Stimulated activated CD4-positive, alpha-beta T cell treated with anti-CD3 and anti-CD28 coated beads, Interleukin-2, amount 100 ng/mL, for 4 hours (primary cell): ENCODE measurements at places on chromosomes 3 and 15.

- DNase-seq: no peak
These were observed 42.7 kb upstream of the ATP2B2 start for GRCh38 chr3:10547841-10548783.

DNA sequence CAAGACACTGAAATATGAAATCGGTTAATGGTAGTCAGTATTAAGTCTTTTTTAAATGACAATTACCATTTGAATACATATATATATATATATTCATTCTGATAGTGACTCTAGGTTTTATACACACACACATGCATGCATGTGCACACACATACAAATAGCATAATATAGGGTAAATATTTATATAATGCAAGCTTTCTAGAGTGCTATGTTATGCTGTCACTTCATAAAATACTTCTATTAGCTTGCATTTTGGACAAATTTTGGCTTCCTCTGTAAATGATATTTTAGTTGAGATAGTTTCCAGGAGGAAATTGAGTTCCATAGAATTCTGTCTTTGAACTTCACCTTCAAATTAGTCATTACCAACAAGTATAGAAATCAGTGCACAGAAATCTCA, 89.9 kb upstream of the EPHA3 start:
- DNase-seq: no peak

DNA sequence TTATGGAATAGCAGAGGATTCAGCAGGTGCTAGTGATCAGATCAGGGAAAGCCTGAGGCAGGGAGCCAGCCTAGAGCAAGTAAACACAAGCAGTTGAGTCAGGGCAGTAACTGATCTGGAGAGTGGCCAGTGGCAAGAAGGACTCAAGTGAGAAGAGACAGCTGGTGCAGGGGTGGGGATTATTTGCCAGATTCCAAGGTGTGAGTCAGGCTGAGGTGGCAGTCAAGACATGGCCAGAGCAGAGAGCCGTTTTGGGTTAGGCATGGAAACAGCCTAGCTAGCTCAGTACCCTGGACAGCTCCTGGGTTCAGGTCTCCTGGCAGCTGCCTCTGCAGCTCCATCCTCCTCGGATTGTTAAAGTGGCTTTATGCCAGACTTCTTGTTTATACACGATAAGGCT, 281.9 kb upstream of the ONECUT1 start:
- no peak for DNase-seq

DNA sequence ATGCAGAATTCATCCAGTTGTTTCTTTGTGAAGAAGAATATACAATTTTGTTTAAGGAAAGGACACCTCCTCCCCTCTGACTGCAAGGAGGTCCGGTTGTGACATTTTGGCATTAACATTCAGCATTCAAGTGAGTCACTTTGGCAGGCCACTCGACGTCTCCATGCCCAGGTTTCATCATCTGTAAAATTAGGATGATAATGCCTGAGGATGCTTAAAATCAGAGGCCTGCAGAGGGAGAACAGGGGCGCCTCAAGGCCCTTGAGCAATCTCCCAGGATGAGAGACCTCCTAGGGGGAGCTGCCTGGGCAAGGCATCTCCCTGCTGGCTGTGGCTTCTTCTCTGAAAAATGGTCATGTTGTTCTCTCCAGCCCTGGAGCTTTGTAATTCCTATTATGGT, 236.0 kb downstream of the CACNA2D3 start:
- DNase-seq: no peak

DNA sequence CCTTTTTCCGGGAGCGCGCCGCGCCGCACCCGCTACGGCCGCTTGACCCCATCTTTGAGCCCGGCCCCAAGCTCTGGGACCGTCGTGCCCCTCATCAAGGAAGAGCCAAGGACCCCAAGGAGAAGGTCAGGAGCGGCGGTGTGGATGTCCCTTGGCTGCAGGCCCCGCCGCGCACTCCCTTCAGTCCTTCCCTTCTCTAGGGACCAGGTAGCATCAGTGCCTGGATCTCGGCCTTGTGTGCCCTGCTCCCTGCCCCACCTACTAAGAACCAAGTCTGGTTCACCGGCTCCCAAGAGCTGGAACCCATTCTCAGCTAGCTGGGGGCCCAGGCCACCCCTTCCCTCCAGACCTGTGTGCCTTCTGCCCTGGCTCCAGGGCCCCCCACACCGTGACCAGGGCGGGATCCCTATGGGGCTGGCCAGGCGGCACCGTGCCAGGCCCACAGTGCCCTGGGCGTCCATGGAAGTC, 69.3 kb upstream of the CGNL1 start:
- DNase-seq: no peak

DNA sequence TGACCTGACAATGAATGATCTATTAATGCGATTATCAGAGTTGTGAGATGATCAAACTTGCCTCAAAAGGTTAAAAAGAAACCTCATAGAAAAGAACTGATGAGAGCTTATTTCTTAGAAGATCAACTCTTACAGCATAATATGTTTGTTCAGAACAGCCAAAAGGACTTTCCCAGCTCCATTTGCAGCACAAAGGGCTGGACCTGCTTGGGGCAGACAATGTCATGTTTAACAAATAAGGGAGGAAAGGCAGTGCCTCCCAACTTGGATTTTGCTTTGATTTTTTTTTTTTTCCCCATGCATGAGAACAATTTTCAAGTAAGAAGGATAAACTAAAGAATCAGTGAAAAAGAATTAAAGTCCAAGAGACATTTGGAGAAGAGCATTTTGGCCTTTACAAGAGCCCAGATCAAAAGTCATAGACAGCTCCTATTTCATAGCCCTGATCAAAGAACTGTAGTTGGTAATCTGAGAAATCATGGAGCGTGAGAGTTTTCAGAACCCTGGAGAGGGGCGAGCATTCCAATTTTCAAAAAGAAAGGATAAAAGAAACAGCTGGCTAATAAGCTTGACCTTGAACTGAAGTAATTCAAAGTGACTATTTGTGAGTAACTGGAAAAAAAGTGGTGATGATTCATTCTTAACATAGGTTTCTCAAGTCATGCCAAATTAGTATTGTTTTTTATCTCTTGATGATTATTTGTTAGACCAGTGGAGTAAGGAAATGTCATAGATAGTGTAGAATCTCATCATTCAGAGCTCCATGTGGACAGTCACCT, 136.0 kb upstream of the CFAP20DC start:
- no peak for DNase-seq

DNA sequence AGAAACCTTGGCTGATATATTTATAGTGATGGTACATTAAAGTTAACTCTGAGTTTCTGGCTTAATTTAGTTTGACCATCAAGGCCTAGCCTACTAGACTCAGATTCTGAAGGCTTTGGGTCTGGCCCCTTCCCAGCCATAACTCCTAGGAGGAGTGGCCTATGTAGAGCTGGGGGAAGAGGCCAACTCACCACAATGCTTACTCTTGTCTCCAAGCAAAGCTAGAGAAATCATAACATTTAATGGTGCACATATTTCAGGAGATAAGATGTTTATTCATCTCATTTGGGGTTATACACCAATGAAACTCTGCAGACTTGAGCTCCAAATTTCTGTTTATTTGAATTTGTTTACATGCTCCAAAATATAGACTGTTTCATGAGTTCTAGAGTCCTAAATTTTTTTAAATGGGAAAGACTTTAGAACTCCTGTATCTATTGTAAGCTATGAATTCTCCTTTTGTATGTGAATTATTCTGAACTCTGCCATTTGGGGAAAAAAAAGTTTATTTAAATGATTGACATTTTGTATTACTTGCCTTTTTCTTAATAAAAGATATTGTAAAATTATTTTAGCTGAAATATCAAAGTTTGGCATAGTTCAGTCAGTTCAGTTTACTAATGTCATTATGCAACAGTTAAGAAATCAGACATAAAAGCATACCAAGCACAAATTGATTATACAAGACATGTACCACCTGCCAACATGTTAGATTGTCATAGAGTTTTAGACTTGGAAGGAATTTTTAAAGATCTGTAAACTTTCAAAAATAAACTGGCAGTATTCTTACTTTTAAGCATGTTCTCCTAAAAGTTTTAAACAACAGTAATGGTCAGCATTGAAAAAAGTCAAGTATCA, 143.4 kb upstream of the NR2E3 start:
- no peak for DNase-seq

GRCh38 chr3:105614288-105615030, 247.8 kb downstream of the ALCAM start:
- DNase-seq: no peak

GRCh38 chr3:22585911-22586310, 617.2 kb upstream of the UBE2E2 start:
- no peak for DNase-seq

DNA sequence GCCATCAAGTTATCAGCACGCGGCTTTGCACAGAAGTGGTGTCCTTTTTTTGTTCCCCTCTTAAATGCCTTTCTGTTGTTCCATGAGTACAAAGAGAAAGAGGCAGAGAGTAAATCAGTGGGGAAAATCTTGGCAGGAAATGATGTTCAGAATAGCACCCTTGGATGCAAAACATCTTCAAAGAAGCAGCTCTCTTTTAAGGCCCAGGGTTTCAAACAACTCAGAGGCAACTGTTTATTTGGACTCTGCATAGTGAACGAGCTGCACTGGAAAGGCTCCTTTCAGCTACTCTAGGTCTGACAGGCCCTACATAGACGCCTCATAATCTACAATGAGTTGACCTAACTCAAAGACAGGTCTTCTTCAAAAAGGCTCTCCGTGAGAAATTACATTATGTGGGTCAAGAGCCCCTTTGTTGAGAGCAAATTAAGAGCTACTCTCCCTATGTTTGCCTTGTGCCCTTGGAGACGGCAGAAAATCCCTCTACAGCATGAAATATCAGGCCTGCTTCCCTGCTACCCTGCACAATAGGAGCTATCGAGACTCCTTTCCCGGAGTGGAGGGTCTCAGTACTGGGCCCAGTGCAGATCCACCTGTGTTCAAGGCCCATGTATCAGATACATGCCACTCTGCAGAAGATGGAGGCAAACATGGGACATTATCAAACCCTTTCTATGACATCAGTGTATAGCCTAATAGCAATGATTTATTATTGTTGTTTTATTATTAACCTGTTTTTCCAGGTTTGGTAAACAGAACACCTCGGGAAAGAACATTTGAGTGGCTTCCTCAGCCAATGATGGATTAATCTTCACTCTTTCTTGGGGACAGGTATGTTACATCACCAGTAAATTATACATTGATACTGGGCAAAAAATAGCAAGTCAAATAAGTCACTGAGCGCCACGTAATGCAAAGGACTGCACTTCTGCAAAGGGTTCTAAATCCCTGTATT, 53.1 kb downstream of the HEG1 start:
- DNase-seq: no peak

GRCh38 chr3:37694284-37694675, 167.4 kb upstream of the CTDSPL start:
- DNase-seq: no peak

GRCh38 chr15:95834028-95834804, 496.3 kb upstream of the NR2F2 start:
- no peak for DNase-seq

DNA sequence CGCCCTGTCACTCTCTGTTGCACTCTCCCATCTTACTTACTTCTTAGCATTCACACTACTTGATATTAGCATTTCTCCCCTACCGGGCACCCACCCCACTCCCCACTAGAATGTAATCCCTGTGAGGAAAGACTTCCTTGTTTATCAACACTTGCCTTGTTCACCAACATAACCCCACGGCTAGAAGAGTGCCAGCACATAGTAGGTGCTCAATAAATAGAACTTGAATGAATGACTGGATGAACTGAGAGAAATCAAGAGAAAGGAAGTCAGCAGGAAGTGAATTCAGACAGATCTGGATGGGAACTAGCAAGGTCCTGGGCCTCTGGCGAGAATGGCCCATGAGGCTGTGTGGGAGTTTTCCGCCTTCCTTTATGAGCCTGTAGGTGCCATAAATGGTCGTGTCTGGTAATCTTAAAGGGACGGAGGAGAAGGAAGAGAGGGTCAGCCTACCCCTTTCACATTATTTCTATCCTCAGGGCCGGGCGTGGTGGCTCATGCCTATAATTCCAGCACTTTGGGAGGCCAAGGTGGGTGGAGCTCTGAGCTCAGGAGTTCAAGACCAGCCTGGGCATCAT, 42.4 kb upstream of the HERC1 start:
- DNase-seq: no peak

GRCh38 chr3:194269610-194270145, 81.5 kb downstream of the CPN2 start:
- no peak for DNase-seq

DNA sequence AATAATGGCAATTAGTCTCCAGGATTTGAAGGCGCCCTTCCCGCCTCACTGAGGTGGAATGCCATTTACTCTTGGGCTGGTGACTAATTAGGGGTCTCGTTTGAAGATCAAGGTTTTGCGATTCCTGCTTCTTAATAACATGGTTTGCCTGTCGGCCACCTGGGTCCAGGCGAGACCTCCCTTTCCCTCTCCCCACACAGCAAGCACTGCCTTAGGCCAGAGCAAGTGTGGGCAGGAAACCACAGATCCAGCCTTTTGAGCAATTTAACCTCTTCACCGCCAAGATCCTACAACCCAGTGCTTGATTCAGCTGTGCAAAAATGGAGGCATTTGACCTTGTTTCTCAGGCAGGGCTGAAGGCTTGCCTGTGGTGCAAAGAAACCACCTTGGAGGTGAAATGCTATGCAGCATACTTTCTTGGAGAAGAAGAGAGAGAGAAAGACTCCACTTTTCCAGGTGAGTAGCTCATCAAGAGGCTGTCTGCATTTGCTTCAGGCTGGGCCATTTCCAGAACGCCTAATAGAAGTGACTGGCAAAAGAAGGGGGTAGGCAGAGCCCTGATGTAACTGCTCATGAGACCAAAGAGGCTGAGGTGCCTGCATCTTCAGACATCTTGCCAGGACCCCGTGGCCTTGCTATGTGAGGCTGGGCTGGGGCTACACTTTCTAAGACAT, 34.1 kb upstream of the WNT5A start:
- DNase-seq: no peak

DNA sequence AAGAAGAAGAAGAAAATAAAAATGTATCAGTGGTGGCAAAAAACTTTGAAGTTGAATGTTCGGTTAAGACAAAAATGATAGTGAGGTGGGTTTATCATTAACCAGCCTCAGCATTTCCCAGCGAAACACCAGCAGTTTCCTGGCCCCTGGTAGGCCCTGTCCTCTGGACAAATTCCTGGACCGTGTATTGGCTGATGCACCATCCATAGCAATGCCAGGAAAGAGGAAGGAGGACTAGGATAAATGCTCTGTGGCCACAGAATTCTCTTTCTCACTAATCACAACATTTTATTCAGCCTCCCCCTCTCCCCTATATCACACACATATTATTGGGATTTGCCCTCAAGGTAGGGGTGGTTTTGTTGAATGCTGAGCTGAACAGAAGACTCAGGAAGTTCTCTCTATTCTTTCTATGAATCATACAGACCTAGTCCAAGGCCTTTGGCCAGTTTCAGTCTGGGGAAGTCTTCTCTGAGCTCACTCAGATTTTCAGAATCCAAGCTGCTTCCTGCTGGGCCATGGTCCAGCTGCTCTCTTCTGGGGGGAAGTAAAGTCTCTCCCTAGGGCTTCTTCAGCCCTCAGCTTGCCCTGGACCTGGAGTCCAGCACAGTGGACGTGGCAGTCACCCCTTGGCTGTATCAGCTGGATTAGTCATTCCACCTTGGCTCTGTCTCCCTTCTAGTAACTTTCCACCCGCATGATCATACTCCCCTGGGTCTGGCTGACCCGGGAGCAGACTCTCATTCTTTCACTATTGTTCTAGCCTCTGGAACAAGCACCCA, 27.6 kb downstream of the SLC28A1 start:
- DNase-seq: no peak
